ENCODE measurements at places on chromosomes 5 and 9. TPM values are rescaled to one million over a fixed set of nuclear protein-coding genes. Genes with fewer than 3 reads are reported as not detected.

The MCIDAS gene
- polyA plus RNA-seq, result 0.06 TPM

The SOWAHA gene
- 0.07 TPM for polyA plus RNA-seq

The APBB3 gene
- polyA plus RNA-seq, result 20.7 TPM

The TRPM6 gene
- polyA plus RNA-seq, result 0.10 TPM

The TTC39B gene
- polyA plus RNA-seq, result 9.9 TPM

The OTP gene
- not detected for polyA plus RNA-seq

The WNK2 gene
- polyA plus RNA-seq, result 3.4 TPM

The IL13 gene
- not detected for polyA plus RNA-seq

The PALM2AKAP2 gene
- polyA plus RNA-seq, result 0.14 TPM

The HAVCR1 gene
- polyA plus RNA-seq, result not detected

The ARID3C gene
- not detected for polyA plus RNA-seq

The TEX10 gene
- 3.1 TPM for polyA plus RNA-seq

The HMCN2 gene
- polyA plus RNA-seq, result 4.8 TPM
